ENCODE measurements at places on chromosomes 6 and 20. TPM values are rescaled to one million over a fixed set of nuclear protein-coding genes. Genes with fewer than 3 reads are reported as not detected.

Gene TRIM31
- 0.85 TPM for total RNA-seq

Gene SLCO4A1
- total RNA-seq: 12.2 TPM

Gene MRPL18
- 102 TPM for total RNA-seq

Gene PTCHD4
- total RNA-seq: not detected

Gene ZDHHC14
- 2.6 TPM for total RNA-seq
